ENCODE measurements at places on chromosomes 16 and 17. TPM values are rescaled to one million over a fixed set of nuclear protein-coding genes. Genes with fewer than 3 reads are reported as not detected.

The MT1F gene
- total RNA-seq, result not detected

The ATP2A3 gene
- total RNA-seq, result 6.1 TPM

The TAC4 gene
- not detected for total RNA-seq

The TMEM170A gene
- total RNA-seq, result 11.6 TPM

The PRDM7 gene
- total RNA-seq, result not detected

The FOXL1 gene
- 1.6 TPM for total RNA-seq

The KRTAP9-2 gene
- not detected for total RNA-seq

The KATNB1 gene
- total RNA-seq, result 16.8 TPM

The NGFR gene
- 1.6 TPM for total RNA-seq

The RNPS1 gene
- total RNA-seq, result 107 TPM

The TPSG1 gene
- not detected for total RNA-seq

The SPATA22 gene
- not detected for total RNA-seq

The C16orf46 gene
- total RNA-seq, result 0.26 TPM

The ACSM2B gene
- total RNA-seq, result not detected

The CCDC144A gene
- total RNA-seq, result 8.6 TPM

The ACSF3 gene
- total RNA-seq, result 18.7 TPM

The HEATR3 gene
- 17.7 TPM for total RNA-seq

The KRTAP1-5 gene
- not detected for total RNA-seq

The SNX20 gene
- 0.75 TPM for total RNA-seq

The TRPV2 gene
- 3.2 TPM for total RNA-seq

The TP53TG3 gene
- total RNA-seq, result not detected

The LONP2 gene
- total RNA-seq, result 30.9 TPM

The GPRC5C gene
- total RNA-seq, result 6.3 TPM

The MYO15B gene
- 10.8 TPM for total RNA-seq

The GRAP gene
- 1.0 TPM for total RNA-seq

The CCL5 gene
- total RNA-seq, result 25.2 TPM

The MT4 gene
- not detected for total RNA-seq

The CCL3 gene
- total RNA-seq, result not detected

The BAIAP2 gene
- 107 TPM for total RNA-seq

The NOD2 gene
- 15.3 TPM for total RNA-seq

The ITPRIPL2 gene
- total RNA-seq, result 18.3 TPM

The ANKS4B gene
- total RNA-seq, result not detected

The PYY gene
- not detected for total RNA-seq

The CCDC154 gene
- total RNA-seq, result 0.95 TPM

The KRTAP3-2 gene
- 0.57 TPM for total RNA-seq

The CES3 gene
- total RNA-seq, result 2.2 TPM

The OR2C1 gene
- not detected for total RNA-seq

The CCDC47 gene
- 65.4 TPM for total RNA-seq
